Activated CD4-positive, alpha-beta T cell treated with anti-CD3 and anti-CD28 coated beads for 4 hours (primary cell): ENCODE measurements at places on chromosomes 5 and 9.

GRCh38 chr9:126675147-126675467, 61.4 kb downstream of the LMX1B start:
- DNase-seq, result no peak

DNA sequence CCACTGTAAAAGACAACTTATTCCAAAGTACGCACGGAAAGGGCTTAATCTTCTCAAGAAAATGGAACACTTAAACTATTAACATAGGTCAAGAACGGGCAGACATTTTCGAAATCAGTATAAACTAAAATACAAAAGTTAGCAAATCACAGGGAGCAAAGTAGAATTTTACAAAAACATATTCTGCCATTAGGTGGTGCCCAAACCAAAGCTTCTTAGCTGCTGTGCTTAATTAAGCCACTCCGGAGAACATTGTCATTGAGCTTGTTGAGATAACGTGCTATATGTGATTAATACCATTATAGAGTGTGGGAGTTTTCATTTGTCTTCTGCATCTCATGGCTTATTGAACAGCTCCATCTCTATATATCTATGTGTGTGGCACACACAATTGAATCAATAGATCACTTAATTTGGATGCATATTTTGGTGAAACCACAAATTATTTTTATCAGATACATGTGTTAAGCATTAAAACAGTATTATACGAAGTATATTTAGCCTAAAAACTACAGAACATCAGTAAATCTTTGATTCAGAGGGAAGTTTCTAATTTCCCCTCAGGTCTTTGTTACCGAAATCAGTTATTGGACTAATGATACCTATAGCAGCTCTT, 23.4 kb downstream of the UBLCP1 start:
- no peak for DNase-seq

- no peak for DNase-seq
These were observed 1.6 kb downstream of the CMBL start for GRCh38 chr5:10306114-10306513.

DNA sequence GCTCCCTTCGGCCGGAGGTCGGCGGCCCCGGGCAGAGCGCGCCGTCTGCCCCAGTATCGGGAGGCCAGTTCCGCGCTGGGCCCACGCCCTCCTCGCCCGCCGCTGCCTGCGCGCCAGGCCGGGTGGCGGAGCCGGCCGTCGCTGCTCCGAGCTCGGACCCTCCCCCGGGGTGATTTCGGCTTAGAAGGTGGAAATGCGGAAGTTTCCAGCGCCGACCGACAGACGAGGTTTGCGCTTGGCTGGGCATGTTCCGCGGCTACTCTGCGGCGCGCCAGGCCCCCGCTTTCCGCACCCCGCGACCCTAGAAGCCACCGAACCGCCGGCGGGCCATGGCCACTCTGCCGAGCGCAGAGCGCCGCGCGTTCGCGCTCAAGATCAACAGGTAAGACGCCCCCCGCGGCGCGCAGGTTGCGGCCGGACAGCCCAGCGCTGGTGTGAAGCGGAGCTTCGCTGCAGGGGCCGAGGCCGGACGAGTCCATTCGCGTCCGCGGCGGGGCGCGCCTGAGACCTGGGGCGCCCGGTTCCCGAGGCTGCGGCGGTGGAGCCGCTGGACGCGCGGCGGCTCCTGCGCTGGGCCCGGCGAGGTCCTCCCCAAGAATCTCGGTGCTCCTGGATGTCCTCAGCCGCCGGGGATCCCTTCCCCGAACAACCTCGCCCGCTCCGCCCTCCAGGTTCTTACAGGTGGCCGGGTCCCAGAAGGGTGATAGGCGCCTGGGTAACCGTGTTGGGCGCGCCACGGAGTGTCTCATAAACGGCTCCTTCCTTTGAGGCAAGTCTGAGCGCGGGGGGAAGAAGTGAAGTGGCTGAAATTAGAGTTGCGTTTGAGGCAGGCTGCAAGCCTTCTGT, at the start of gene DOCK8:
Gene DOCK8 (plus strand): TSS at position 218 of the 846 bp plus-strand sequence. CDS start 112 bp downstream, at position 330.
- DNase-seq, result peak; percentile 56

DNA sequence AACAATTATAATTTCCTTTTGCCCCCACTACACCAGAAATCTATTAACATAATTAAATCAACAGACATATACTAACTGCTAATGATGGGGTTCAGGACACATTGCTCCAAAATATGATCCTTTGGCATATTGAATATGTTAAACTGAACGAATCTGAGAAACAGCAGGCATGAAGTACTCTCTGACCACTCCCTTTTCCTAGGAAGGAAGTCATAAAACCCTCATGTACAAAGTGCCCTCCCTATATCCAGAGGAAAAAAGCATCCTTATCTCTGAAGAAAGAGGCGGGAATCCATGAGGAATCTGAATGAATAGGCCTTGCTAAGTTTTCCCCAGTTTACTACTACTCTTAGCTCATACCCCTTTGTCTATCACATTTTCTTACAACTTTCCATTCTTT, 67.9 kb downstream of the ADAMTS6 start:
- no peak for DNase-seq

GRCh38 chr9:135281151-135281550, 193.7 kb downstream of the OLFM1 start:
- DNase-seq, result no peak
